ENCODE measurements at places on chromosomes 6 and 20.

DNA sequence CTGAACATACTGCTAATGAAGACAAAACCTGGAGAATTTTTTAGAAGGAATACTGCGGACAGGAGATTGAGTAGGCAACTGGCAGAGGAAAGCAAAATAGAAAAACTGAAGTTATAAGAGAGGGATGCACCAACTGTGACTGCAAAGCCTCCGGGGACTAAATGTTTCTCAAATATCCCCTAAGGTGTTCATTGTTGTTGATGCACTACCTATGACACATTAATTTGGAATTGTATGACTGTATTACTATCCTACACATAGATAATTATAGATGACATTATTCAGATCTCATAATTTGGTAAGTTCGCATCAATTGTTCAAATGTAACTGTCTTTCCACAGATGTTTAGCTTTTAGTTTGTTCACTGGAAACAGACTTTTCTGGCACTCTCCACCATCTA lies 341.1 kb downstream of the MMUT start:
- no peak for DNase-seq

- DNase-seq: no peak
Measured at GRCh38 chr20:40811660-40812414, 122.8 kb upstream of the MAFB start.

GRCh38 chr6:39247667-39248194 lies 18.5 kb upstream of the KCNK5 start:
- DNase-seq: no peak

DNA sequence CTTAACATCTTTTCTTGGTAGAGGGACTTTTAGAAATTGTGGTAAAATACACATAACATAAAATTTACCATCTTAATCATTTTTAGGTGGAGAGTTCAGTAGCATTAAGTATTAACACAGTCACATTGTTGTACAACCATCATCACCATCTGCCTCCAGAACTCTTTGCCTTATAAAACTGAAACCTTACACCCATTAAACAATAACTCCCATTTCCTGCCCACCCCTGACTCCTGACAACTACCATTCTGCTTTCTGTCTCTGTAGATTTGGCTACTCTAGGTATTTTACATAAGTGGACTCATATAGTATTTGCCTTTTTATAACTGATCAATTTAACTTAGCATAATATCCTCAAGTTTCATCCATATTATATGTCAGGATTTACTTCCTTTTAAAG lies 88.7 kb downstream of the ZHX3 start:
- DNase-seq: no peak

GRCh38 chr6:140168365-140168764 lies 793.9 kb upstream of the CITED2 start:
- no peak for DNase-seq

DNA sequence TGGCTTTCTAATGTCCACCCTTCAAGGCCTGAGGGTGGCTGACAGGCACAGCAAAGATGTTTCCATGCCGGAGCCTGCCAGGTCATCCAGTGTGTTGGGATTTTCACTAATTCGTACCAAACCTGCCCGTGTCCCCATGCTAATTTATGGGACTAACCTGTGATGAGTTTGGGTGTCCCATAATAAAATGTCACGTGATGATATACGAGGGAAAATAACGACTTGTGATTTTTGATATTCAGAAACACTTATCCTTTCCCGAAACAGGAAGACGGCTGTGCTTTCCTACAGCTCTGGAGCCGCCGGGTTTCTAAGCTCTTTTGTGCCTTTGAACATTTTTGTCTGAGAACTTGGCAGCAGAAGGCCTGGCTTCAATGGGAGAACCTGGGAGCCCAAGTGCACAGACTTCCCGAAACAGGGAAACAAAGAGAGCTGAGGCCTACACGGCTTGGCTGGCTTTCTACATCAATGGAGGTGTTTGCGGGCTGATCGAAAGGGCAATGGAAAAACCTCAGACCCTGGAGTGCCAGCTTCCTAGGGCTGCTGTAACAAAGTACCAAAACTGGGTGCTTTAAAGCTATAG lies 171.9 kb upstream of the JARID2 start:
- no peak for DNase-seq

DNA sequence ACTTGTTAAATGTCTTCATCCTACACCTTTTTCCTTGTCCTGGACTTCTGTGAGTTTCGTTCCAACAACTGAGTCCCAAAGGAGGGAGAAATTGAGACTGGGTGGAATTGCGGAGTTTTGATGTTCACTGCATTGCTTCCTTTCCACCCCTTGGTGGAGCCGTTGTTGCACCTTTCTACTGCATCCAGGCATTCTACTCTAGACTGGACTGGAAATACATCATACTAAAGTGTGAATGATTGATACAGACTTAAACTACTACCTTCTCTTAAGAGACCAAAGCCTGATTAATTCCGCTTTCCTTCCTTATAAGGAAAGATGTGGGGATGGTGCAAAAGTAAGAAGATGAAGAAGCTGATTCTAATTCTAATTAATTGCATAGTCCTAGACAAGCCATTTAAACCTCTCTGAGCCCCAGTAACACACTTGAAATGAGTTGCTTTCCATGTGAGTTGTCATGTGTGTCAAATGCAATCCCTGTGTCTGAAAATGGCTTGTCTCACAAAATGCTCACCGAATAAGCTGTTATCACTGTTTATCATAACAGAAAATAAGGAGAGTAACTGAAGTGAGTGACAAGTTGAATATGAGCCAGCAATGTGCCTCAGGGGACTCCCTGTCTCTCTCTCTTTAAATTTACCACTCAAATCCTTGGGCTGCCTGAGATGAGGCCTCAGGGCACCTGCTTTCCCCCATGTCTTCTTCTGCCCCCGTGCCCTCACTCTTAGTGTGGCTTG lies 338.3 kb upstream of the CHD6 start:
- DNase-seq: no peak

DNA sequence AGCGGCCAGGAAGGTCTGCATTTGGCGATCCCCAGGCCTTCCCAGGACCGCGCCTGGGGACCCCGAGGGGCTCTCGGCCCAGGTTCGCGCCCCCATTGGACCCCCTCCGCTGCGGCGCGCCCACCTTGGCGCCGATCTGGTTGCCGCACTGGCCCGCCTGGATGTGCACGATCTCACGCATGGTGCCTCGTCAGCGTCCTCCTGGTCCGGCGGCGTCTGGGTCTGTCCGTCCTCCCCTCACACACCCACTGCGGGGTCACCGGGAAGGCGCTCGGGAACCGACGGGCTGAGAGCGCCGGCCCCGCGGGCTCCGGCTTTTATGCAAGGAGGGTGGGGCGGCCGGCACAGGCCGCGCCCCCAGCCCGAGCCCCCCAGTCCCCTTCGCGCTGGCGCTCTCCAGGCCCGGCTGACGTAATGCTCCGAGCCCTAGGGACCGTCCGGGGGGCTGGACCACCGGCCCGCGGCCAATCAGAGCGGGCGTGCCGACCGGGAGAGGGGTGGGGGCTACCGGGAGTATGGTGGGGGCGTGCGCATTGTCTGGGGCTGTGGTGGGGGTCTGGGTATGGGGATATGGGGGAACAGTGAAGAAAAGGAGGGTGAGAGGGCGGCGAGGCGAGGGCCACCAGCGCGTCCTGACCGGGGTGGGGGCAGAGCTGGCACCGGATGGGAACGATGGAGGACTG lies at the start of gene TUBB2B:
TUBB2B (minus strand) TSS at position 291 of the 683 bp plus-strand sequence; CDS start at position 181, 110 bp downstream.
- DNase-seq: peak; percentile 52

DNA sequence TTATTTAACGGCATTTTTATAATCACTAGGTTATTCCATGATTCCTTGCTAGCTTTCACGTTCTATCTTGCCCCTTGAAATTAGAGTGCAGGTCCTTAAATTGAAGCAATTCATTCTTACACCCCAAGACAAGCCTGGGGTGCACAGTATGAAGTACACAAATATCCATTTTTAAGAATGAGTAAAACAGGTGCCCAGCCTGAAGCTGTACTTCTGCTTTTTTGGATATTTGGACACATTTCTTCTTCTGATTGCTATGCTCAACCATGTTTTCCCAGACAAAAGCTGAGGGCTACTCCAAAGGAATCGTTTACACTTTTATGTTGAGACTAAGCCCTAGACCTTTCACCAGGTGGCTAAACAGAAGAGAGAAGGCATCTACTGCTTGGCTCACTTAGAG lies 7.9 kb upstream of the TAGAP start:
- DNase-seq: no peak

- DNase-seq: peak; percentile 18
Measured at GRCh38 chr6:25788305-25788922, 33.9 kb downstream of the SLC17A4 start.

DNA sequence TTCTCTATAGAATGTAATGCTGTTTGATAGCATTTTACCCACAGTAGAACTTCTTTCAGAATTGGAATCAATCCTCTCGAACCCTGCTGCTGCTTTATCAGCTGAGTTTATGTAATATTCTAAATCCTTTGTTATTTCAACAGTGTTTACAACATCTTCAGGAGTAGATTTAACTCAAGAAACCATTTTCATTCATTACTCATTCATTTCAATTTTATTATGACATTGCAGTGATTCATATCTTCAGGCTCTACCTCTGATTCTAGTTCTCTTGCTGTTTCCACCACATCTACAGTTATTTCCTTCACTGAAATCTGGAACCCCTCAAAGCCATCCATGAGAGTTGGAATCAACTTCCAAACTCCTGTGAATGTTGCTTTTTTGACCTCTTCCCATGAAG lies 93.7 kb downstream of the ZFAND3 start:
- DNase-seq: no peak

GRCh38 chr6:13883966-13884365 lies 40.8 kb upstream of the RNF182 start:
- no peak for DNase-seq

DNA sequence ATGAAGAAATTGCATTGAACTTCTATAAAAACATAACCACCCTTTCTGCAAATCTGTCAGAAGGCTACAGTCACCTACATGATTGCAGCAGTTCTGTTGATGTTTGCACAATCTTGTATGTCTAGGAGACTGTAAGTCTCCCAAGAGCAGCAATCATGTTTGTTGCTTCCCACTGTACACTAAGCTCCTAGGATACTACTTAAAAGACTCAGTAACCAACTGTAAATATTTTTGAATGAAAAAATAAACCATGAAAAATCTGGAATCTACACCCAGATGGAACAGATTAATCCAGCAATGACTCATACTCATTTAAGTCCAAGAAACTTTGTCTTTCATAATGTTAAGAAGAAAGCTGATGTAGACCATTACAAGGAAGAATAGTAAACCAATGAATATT lies 168.5 kb upstream of the ATXN1 start:
- DNase-seq: no peak

GRCh38 chr6:167731216-167731615 lies 95.5 kb upstream of the AFDN start:
- DNase-seq: no peak

- no peak for DNase-seq
Measured at GRCh38 chr6:158175111-158175510, 7.0 kb downstream of the GTF2H5 start.

DNA sequence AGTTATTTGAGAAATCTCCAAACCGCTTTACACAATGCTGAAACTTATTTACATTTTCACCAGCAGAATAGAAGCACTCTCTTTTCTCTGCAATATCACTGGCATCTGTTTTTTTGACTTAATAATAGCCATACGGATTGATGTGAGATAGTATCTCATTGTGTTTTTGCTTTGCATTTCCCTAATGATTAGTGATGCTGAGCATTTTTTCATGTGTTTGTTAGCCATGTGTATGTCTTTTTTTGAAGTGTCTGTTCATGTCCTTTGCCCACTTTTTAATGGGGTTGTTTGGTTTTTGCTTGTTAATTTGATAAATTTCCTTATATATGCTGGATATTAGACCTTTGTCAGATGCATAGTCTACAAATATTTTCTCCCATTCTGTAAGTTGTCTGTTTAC lies 73.6 kb downstream of the FBXO5 start:
- no peak for DNase-seq

GRCh38 chr6:158415666-158416065 lies 103.4 kb downstream of the TULP4 start:
- no peak for DNase-seq

DNA sequence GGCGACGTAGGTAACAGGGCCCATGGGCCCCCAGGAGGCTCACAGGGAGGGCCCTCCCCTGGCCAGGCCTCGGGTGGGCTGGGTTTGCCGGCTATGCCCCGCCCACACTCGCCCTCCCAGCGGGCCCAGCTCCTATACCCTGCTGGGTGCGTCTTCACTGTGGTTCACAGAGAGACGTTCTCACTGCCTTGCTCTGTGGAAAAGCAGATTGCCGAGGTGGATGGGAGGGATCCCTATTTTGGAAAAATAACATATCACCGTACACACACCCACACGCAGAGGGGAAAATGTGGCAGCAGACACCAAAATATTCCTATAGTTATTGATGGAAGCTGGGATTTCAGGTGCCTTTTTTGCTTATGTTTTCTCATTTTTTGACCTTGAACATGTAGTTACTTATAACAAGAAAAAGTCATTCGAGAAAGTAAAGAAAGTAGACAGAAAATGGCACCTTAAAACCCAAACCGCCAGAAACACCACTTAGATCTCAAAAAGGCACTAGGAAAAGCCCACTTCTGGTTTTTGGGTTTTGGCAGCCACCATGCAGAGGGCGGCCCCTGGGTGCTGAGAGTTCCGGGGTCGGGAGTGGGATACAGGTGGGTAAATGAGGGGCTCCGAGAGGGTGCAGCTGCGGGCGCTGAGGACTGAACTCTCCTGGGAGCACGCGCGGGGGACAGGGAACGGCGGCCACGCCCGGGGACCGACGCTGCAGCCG lies 49.4 kb downstream of the TMEM242 start:
- DNase-seq: peak; percentile 66

DNA sequence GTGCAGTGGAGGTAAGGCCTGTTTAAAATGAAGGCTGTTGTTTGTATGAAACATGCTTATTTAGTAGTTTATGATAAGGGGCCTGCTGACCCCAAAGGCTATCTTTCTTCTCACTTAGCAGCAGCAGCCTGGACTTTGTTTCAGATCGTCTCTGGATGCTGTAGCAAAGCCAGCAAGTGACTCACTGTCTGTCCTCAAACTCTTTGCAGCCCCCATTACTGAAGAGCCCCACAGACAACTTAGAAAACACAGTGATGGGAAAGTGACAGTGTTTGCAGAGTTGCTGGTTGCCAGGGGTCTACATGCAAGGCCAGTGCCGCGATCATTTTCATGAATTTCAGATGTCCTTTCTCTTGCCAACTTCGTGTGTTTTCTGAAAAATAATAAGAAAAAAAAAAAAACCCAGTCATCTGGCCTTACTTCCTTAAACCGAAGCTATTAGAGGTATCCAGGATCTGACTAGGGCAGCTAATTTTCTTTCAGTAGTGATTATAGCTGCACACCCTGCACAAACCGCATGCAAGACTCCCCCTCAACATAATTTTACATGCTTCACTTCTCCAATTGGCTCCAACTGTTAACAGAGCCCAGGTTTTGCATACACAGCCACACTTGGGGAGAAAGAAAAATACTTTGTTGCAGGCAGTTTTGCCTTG lies 11.6 kb upstream of the F13A1 start:
- no peak for DNase-seq

- no peak for DNase-seq
Measured at GRCh38 chr6:52109171-52109571, 21.8 kb upstream of the PKHD1 start.

All from left ventricle myocardium superior (tissue), 1 donor.